ENCODE measurements at places on chromosomes 7 and 10.

DNA sequence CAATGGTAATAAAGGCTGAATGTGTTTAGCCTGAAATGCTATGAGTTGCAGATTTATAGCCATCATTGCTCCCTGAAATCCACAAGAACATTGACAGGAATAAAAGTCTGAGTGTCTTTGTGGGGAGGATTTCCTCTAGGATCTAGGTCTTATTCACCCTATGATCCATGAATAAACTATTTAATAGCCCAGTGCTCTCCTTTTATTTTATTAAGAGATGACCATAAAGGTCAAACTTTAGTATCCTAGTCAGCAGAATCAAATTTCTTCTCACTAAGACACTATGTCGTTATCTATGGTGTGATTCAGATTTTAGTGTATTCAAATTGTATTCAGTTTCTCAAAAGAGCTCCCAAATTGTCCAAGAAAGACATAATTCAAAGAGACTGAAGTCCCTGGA, 67.8 kb upstream of the AKR1E2 start:
- DNase-seq: no peak

- DNase-seq: no peak
Observed at GRCh38 chr7:69411018-69411417, 187.3 kb upstream of the AUTS2 start.

DNA sequence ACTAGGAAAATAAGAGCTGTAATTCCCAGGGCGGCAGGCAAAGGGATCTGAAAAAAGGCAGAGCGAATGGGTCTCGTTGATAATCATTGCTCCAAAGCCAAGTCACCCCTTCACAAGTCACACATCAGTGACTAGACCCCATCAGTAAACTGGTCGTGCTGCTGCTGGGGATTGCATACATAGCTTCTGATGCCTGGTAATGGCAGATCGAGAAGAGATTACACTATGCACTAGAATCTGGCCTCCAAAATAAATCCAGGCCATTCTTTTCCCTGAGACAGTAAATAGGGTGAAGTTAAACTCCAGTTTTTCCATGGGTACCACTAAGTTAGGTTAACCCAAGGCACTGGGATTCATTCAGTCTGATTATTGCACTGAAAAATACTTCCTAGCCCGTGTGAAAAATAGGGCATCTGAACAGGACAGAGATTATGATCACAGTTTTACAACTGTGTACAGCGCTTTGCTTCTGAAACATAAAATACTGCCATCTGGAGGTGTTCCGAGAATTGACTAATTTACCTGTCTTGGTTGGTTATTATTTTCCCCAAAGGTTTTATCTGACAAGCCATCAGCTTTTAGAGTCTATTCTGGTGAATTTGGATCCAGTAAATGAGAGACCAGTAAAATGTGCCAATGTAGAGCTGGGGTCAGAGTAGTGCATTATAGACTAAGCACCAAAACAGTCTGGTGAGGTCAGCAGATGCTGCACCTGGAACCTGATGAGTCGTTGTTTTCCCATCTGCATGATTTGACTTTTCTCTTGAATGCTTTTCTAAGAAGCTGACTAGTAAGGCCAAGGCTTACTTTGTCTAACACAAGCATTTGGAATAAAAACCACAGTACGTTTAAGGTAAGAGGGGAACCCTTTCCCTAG, 82.9 kb upstream of the AFAP1L2 start:
- DNase-seq: no peak

DNA sequence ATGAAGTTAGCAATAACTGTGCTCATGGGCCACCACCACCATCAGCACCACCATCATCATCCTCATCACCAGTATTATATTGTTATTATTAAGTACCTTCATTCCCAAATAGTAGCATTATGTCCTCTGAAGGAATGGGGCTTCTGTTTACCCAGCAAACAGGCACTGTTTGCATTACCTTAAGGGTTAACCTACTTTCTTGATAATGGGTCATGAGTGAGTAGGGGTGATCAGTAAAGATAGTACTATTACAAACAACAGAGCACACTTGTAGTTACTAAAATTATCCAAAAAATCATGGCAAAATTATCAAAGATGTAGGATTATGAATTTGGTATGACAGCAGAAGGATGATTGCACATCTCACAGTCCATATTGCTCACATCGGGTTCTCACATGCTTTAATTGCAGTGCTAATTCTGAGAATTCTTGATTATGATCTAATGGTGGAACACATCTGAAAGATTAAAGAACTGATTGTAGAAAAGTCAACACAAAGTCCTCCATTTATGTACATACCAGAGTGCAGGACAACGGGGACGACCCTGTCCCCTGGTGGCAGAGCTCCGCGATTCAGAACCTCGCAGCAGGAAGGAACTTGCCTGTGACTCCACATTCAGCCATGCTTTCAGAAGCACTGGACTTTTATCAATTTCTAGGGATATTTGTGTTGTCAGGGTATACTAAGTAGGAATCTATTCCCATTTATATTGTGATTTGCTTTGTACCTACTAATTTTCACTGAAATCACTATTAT, 31.0 kb downstream of the PDE1C start:
- no peak for DNase-seq

- no peak for DNase-seq
Observed at GRCh38 chr10:43904301-43904700, 255.6 kb upstream of the ZNF32 start.

- no peak for DNase-seq
Observed at GRCh38 chr10:33132626-33133025, 174.6 kb upstream of the ITGB1 start.

GRCh38 chr7:121280656-121281055, 48.1 kb upstream of the WNT16 start:
- no peak for DNase-seq

DNA sequence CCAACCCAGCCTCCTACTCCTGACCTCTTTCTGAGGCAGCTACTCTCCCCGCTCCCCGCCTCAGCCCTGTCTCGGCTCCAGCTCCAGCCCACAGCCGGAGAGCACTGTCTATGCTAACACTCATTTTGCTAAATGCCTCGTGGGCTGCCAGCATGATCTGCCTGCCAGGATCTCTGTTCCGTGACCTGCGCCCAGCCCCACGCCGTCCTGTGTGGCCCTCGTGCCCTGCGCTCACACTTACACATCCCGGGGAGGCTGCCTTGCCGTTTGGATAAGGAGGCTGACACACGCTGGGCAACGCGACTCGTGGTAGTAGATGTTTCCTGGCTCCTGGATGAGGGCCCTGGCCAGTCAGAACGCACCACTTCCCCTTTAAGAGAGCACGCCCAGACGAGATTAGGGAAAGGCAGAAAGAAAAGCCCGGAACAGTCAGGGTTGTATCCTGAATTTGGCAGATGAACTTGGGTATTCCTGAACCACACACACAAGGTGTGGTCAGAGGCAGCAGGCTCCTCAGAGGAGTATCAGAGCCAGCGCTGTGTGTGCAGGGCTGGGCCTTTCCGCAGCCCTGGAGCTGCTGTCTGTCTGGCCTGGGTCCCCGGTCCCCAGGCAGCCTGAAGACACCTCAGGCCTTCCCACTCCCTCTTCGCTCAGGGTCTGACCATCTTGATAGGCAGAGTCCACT, 97.7 kb upstream of the EFCAB10 start:
- no peak for DNase-seq

- no peak for DNase-seq
Observed at GRCh38 chr7:106289848-106290247, 5.1 kb upstream of the NAMPT start.

GRCh38 chr10:43137717-43138020, 576 bp upstream of the CSGALNACT2 start:
- no peak for DNase-seq

GRCh38 chr10:69359148-69359547, 57.6 kb downstream of the TACR2 start:
- no peak for DNase-seq

DNA sequence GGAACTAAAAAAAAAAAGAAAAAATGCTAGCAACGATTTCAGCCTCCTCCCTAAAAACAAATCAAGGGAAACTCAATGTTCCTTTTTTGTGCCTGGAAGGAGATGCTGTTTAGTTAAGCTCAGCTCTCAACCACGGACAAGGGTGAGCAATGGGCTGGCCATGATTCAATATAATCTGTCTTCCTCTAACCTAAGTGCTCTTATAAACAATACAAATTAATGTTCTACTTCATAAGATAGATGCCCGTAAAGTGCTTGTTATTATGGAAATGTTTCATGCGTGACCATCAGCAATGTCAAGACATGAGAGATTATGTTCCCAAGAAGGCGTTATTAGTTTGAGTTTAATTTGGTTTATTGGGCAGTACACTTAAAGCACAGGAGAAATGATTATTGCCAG, 320.3 kb downstream of the SFMBT2 start:
- no peak for DNase-seq

- no peak for DNase-seq
Observed at GRCh38 chr7:148975896-148976295, 52.4 kb downstream of the PDIA4 start.

- DNase-seq: no peak
Observed at GRCh38 chr10:75019370-75019769, 92.1 kb upstream of the SAMD8 start.

DNA sequence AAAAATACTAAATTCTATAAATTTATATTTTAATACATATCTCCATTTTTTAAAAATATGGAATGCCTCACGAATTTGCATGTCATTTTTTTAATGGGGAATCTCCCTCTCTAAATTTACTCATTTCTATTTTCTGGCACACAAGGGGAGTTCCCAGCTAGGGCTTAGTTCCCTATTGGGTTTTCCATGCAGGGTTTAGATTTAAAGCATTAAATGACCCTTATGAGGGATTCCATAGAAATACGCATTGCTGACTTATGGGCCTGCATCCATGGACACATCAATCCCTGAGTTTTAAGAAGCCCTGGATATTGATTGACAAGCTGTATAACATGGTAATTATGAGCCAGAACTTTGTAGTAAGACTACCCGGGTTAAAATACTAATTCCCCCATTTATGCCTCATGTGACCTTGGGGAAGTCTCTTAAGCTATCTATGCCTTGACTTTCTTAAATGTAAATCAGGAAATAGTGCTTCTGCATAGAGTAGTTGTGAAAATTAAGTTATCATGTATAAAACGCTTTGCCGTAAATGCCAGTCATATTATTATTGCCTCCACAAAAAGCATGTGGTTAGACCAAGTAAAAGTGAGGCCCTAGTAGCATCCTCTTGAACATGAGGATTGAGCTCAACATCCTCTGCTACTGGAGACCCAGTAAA, 78.8 kb upstream of the ANKRD1 start:
- DNase-seq: no peak

- no peak for DNase-seq
Observed at GRCh38 chr10:61990761-61991135, 89.2 kb downstream of the ARID5B start.

GRCh38 chr10:6678211-6678803, 98.2 kb upstream of the PRKCQ start:
- no peak for DNase-seq

DNA sequence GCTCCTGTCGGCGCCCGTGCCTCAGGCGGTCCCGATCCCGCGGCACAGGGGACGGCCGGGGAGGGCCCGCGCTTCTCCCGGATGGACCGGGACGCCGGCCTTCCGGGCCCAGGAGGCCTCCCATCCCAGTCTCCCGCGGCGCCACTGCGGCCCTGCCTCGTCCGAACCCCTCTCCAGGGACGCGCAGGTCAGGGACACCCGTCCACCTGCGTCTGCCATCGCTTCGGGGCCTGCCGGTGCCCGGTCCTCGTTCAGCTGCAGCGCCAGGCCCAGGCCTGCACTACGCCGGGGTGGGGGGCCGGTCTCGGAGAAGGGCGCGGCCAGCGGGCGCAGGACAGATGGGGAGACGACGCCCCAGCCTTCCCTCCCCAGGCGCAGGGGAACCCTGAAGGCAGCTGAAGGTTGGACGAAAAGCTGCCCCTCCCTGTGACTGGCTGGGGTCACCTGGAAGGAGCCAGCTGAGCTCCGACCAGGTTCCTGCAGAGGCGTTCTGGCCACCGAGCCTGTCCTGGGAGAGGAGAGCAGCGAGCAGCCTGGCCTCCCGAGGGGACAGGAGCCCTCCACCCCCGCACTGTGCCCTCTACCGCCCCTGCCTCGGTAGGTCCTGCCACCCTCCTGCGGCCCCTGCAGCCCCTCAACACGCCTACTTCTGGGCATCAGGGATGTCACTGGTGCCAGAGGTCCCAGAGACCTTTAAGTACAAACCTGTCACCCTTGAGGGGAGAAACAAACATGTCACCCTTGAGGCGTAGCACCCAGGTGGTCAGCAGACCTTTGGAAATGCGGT, 84.3 kb downstream of the LANCL2 start:
- no peak for DNase-seq

DNA sequence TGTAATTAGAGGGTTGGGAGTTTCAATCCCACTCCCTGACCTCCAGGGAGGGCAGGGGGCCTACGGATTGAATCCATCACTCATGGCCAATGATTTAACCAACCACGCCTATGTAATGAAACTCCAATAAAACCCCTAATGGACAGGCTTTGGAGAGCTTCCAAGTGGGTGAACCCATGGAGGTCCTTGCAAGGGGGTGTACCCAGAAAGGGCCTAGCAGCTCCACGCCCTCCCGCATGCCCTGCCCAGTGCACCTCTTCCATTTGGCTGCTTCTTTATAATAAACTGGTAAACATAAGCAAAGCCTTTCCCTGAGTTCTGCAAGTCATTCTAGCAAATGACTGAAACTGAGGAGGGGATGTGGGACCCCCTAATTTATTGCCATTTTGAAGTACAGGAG, 280.1 kb downstream of the FRMD4A start:
- no peak for DNase-seq

GRCh38 chr7:41459183-41459582, 243.7 kb downstream of the INHBA start:
- no peak for DNase-seq

GRCh38 chr10:49154641-49155040, 20.8 kb upstream of the FAM170B start:
- DNase-seq: no peak

- DNase-seq: no peak
Observed at GRCh38 chr7:66896441-66896840, 24.6 kb upstream of the TMEM248 start.

DNA sequence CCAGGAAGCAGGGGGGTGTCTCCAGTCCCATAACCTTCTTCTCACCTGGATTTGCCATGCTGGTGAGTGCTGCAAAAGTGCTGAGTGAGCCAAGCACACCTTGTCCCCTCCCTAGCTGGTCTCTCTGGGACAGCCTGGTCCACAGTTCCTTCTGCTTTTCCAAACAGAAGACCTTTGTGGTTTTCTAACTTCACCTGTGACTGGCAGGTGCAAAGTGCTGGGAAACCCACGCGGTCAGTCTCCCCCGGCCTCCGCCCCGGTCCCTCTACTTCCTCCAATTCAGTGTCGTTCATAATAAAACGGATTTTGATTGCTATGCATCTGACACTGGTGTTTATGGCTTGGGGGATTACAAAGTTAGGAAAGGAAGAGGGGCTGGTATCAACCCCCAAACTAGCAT, 37.1 kb downstream of the RBAK start:
- DNase-seq: no peak

GRCh38 chr10:89663144-89663543, 18.1 kb upstream of the PANK1 start:
- no peak for DNase-seq

GRCh38 chr7:155198901-155199845, 98.5 kb upstream of the INSIG1 start:
- no peak for DNase-seq

DNA sequence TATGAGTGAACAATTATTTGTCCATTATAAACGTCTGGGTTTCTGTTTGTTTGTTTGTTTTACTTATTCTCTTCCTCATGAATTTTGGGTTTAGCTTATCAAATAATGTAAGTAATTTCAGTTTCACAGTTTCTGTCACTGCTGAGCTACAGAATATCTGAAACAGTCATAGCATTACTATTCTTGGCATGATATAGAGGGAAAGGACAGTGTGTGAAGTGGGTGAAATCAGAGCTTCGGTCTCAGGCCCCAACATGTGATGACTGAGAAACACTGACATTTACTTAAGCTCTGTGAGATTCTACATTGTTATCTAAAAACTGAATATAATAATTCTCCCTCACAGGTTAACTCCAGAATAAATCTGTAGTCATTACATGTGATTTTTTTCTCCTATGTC, 8.8 kb upstream of the OR6V1 start:
- no peak for DNase-seq
